ENCODE measurements at places on chromosomes 3 and 15.
A peak's percentile ranks its signal among the peaks of the same experiment; 100 is the strongest.

DNA sequence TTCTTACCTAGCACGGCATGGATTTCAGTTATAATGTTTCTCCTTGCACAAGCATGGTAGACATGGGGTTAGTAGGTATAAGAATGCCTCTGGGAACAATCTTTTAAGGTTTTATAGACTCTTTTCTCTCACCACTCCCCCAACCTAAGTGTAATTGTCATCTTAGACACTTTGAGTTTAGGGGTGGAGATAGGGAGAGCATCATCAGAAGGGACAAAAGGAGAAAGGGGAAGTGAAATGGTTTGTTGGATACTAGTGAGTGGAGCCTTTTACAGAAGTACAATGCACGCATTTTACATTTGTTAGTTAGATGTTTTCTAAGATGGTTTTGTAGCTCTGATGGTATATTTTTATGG, 189.2 kb downstream of the TP63 start:
- DNase-seq, result no peak

DNA sequence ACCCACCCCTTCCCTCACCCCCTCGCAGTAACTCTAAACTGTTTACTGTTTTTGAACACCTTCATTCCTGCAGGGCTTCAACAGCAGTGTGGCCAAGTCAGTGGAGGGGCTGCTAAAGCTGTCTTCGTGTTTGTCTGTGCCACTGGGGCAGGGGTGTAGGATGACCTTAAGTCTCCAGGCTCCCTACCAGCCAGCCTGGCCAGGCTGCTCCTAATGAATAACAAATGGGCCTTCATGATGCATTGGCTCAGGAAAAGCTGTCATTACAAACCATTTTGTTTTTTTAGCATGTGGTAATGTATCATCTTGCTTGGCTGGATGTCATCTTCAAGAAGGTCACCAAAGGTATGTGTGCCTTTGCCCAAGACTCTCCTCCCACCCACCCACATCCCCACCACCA, 372.2 kb upstream of the WNT5A start:
- no peak for DNase-seq

DNA sequence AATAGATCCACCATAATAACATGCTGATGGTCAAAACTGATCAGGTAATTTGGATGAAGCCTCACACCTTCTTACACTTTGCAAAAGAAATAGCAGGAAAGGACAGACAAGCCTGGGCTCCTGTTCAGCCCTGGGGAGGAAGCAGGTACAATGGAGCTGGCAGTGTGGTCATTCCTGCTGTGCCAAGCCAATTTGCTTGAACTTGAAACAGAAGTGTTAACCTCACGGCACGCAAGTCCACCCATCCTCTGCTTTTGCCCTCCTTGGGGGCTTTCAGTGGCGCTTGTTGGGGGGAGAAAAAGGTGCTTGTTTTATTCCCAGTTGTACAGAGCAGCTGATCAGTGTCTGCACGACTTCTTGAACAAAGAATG, 36.8 kb upstream of the RFTN1 start:
- no peak for DNase-seq

DNA sequence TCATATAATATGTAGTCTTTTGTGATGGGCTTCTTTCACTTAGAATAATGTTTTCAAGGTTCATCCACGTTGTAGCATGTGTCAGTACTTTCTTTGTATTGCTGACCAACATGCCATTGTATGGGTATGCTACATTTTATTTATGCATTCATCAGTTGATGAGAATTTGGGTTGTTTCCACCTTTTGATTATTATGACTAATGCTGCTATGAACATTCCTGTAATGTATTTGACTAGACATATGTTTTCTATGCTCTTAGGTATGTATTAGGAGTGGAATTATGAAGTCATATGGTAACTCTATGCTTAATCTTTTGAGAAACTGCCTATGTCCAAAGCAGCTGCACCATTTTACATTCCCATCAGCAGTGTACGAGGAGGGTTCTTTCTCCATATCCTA, 3.2 kb upstream of the PODXL2 start:
- no peak for DNase-seq

DNA sequence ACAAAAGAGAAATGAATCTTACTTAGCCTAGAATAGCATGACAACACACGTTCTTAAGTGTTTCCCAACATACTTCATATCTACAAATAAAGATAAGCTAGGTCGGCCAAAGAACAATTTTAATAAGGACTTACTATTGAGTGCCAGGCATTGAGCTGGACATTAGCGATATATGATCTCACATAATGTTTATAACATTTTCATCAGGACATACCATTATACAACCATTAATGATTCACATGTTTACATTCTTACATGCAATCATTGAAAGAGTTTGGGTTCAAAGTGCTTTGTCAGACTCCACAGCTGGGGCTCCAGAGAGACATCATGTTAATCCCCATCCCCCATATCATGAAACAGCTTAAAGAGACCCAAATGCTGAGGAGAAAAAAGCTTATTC, 189.0 kb downstream of the STT3B start:
- DNase-seq, result no peak

- no peak for DNase-seq
These were observed 13.9 kb upstream of the PODXL2 start for GRCh38 chr3:127614928-127615589.

DNA sequence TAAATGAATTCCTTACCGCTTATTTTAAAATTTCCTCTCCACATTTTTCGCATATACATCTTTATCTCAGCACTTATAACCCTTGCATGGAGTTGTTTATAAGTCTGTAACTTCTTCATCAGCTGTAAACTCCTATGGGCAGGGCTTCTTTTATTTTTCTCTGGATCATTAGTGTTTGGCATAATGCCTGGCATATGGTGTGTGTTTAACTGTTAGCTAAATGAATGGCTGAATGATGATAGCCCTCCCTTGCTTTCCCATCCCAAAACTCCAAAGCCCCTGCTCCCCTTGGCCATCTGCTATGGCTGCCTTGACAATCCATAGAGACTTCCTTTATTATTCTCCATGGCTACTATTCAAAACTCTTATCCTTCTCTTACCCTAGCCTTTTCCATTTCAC, 48.1 kb upstream of the SEMA6D start:
- DNase-seq, result no peak

- DNase-seq, result no peak
These were observed 21.4 kb upstream of the ZBTB47 start for GRCh38 chr3:42632146-42632545.

- no peak for DNase-seq
These were observed 126.8 kb upstream of the GOLGA6L4 start for GRCh38 chr15:84108728-84109127.

GRCh38 chr15:25862071-25862471, 1.1 kb downstream of the ATP10A start:
- DNase-seq, result no peak

- no peak for DNase-seq
These were observed 19.6 kb upstream of the EMC3 start for GRCh38 chr3:10006048-10006761.

- no peak for DNase-seq
These were observed 40.6 kb downstream of the ARHGEF26 start for GRCh38 chr3:154161806-154162205.

GRCh38 chr15:83356501-83357399, 72.3 kb upstream of the BNC1 start:
- no peak for DNase-seq

DNA sequence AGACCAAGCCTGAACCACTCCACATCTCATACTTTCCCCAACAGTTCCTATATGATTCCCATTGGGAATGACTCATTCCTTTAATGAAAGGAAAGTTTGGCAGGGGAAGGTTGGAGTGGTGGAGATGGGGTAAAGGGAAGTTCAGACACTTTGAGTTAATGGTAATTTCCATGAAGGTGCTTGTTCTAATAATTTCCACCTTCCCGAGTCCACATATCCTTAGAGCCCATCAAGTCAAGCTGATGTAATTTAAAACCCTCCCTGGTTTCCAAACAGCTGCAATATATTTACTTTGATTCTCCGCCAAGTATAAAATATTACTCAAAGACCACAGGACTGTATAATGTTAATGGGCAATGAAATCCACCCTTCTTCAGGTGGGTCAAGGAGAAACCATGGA, 95.0 kb upstream of the GALNT15 start:
- no peak for DNase-seq

GRCh38 chr15:70056091-70056680, 41.5 kb downstream of the TLE3 start:
- no peak for DNase-seq

DNA sequence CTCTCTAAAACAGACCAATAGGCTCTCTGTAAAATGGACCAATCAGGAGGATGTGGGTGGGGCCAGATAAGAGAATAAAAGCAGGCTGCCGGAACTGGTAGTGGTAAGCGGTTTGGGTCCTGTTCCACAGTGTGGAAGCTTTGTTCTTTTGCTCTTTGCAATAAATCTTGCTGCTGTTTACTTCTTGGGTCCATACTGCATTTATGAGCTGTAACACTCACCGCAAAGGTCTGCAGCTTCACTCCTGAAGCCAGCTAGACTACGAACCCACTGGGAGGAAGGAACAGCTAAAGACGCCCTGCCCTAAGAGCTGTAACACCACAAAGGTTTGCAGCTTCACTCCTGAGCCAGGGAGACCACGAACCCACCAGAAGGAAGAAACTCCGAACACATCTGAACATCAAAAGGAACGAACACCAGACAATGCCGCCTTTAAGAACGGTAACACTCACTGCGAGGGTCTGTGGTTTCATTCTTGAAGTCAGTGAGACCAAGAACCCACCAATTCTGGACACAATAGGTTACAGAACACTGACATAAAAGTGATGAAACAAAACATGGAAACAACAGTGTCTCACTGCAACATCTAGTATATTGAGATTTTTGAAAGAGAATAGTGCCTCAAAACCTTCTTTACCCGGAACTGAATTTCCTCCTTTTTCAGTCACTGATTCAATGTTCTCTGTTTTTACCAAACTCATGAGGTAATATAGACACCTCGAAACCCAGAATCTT, 28.8 kb upstream of the PLSCR2 start:
- DNase-seq, result no peak

DNA sequence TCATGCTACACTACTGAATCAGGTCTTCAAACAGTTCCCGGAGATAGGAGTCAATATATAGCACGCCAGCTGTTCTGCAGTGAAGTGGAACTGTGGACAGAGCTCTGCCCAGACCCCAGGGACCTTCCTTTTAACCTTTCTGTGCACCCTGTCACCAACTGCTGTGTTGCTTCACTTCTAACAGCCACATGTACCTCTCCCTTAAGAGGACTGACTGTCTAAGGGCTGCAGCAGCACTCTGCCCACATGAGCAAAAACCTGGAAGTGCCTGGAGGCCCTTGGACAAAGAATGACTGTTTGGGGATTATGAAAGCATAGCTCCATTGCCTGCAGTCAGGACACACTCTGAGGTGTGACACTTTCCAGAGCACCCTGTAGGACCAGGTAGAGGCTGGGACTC, 88.3 kb upstream of the CTNNB1 start:
- DNase-seq, result no peak

- DNase-seq, result no peak
These were observed 5.6 kb upstream of the NUP210 start for GRCh38 chr3:13425689-13426088.

- no peak for DNase-seq
These were observed 218.2 kb upstream of the TPM1 start for GRCh38 chr15:62824111-62825015.

- DNase-seq, result no peak
These were observed 206.6 kb downstream of the FOXP1 start for GRCh38 chr3:71376911-71377310.

- DNase-seq, result peak; percentile 4
These were observed at the start of gene SAMMSON for GRCh38 chr3:69999140-70000027. TSS of gene SAMMSON (plus strand) at chr3:69999733.

DNA sequence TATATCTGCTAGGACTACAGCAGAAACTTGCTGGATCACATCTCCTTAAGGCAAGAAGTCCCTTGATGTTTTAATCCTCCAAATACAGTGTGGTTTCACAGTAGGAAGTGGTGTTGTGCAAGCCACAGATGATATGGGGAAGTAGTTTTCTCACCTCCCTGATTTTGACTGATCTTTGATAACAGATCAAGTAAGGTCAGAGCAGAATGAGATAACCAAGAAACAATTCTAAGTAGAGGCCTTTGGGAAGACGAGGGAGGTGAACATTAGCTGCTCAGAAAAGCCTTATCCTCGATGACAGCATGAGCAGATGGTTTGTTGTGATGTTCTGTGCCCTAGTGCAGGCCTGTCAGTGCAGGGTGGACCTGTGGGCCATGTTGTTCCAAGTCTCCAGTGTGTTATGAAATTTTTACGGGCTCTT, 61.3 kb downstream of the RIOX2 start:
- no peak for DNase-seq

DNA sequence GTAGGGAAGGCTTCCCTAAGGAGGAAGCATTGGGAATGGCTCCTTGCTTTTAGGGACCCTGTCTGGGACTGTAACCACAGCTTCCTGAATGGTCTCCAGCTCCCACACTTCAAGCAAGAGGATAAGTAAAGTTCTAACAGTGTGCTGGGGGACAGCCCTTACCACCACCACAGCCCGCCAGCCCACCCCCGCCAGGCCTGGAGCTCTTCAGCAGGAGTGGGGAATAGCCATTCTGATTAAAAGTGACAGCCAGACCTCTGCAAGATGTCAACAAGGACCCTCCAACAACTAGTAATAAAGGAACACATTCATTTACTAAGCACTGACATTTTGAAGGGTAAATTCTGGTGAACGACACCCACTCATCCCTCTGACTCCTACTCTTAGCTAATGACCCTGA, 49.4 kb downstream of the CPN2 start:
- no peak for DNase-seq

DNA sequence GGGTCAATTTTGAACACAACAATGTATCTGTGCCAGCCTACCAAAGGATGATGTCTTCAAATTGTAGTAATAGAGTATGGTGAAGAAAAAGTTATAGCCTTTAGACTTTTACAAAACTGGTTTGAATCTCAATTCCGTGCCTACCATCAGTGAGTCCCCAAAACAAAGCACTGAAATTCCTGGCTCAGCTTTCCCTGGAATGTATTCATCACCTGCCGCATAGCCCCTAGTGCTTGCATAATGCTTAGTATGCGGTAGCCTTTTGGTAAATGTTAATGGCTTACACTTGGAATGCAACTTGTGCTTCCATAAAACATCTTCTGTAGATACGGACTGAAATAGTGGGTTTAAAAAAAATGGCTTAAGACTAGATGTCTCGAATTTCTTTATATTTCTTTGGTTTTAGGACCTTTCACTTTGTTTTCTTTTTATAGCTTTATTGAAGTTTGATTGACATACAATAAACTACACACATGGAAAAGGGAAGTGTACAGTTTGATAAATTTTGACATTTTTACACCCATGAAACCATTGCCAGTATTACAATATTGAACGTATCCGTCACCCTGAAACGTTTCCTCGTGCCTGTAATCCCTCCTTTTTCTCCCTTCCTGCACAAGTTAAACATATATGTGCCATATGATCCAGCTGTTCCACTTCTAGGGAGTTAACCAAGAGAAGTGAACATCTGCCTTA, 12.1 kb downstream of the SACM1L start:
- DNase-seq, result no peak

GRCh38 chr3:58135712-58136543, 74.8 kb downstream of the DNASE1L3 start:
- DNase-seq, result no peak

Measured in HuH-7 (cell line).